ENCODE measurements at places on chromosomes 5 and 9.
A peak's percentile ranks its signal among the peaks of the same experiment; 100 is the strongest.

GRCh38 chr9:16092142-16093091, 539.6 kb downstream of the CCDC171 start:
- DNase-seq: no peak

- DNase-seq: no peak
Observed at GRCh38 chr5:60356745-60357144, 343.2 kb downstream of the DEPDC1B start.

DNA sequence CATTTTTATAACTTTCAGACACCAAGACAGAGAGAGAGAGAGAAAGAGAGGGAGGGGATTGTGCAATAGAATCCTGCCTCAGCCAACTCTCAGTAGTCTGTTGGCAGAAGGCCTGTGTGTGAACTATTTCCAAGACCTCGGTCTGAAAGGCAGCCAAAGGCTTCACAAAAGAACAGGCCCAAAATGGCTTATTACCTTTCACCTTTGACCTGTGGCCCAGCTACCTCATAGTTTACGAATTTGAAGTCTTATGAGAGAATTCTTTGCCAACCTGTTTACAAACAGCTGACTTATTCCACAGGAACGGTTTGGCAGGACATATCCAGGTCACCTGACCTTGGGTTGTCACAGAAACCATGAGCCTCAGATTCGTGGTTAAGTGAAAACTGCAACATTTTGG, 48.6 kb downstream of the NR2F1-AS1 start:
- peak; percentile 86 for DNase-seq

DNA sequence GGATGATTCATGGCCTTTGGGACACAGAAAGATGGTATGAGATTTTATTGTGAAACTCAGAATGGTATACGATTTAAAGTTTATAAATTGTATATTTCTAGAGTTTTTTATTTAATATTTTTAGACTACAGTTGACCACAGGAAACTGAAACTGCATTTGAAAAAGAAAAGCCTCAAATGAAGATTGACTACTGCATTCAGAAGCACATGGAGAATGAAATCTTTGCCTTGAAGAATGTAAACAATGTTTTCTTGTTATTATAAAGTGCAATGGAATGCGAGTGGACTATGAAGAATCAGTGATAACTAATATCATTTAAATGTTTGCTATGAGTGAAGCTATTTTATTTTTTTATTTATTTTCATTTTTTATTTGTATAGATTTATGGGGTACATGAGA, 169.1 kb upstream of the CDH18 start:
- no peak for DNase-seq

DNA sequence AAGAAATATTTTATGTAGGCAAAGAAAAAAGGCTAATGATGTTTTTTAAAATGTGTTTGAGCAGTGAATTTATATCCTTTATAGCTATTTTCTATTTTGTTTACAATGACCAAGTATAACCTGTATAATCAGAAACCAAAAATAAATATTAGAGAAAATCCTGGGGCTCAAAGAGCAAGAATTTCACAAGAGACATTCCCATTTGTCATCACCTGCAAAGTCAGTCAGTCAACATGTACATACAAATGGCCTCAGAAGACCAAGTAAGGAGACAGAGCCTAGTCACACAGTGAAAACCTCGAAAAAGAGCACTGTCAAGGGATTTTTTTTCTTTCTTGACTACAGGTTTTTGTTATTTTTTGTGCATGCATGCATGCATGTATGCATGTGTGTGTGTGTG, 231.4 kb downstream of the GLIS3 start:
- no peak for DNase-seq

DNA sequence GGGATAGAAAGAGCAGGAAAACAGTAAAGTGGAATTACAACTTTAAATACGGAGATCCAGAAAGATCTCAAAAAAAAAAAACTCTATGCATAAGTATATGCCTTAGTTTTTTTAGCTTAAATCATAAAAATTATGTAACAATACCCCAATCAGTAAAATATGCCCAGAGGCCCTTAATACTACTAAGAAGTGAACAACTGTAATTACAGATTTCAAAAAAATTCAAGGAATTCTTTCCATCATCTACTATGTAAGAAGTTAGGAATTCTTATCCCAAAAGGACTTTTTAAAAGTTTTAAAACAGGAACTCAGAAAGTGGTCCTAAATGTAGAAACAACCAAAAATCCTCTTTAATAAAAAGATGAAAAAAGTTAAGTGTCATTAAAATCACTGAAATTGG, 111.3 kb downstream of the SSBP2 start:
- DNase-seq: peak; percentile 65

GRCh38 chr9:70143394-70144130, 99.9 kb downstream of the MAMDC2 start:
- DNase-seq: no peak

GRCh38 chr5:79170661-79171060, 59.1 kb downstream of the BHMT start:
- peak; percentile 23 for DNase-seq

GRCh38 chr9:124291801-124292396, 34.1 kb downstream of the NEK6 start:
- no peak for DNase-seq

DNA sequence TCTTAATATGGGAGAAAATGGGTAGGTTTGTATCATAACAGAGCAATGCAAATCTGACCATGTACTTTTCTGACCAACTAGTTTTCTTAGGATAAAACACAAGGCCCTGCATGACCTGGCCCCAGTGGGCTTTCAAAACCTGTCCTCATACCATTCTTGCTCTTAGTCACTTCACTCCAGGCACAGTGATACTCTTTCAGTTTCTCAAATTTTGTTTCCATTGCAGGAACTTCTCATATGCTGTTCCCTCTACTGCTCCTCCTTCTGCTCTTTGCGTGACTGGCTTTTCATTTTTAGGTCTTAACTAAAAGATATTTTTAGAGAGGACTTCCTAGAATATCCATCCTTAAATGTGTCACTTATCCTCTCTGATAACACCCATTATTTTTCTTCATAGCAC, 112.4 kb downstream of the INIP start:
- DNase-seq: no peak

GRCh38 chr5:19660679-19661078, 327.3 kb downstream of the CDH18 start:
- no peak for DNase-seq

DNA sequence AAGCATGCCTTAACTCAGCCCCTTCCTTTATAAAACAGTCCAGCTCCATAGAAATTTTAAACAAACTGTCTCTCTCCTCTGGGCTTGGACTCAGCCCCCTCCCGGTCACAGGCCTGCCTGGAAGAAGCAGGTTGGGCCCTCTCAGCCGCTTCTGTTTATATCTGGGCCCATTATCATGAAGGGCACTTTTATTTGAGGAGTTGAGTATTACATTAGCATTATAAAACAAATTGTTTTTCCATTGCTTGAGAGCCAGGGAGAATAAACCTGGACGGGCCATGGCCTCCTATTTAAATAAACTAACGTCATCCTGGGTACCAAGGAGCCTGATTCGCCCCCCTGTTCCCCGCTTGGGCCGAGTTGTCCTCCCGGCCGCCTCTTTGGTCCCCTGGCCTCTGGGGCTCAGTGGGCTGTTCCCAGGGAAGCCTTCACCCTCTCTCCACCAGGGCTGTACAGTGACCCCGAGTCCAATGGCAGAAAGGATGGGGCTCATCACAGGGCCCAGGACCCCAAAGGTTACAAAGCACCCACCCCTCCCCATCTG, 13.2 kb downstream of the IRX2 start:
- DNase-seq: no peak

DNA sequence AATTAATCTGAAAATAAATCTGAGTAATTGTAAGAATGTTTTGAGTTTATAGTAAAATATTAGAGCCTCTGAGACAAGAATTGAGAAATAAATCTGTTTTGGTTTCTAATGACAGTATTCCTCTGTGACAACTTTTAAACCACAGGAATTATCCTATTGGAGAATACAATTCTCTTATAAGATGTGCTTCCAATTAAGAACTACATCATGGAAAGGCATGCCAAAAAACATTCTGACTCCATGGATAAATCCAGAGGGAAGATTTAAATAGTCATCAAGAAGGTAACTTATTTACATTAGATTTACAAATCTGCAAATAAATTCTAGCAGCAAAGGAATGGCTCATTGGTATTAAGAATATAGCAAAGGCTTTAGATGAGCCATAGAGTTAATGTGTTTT, 178.3 kb upstream of the ACOT12 start:
- DNase-seq: peak; percentile 37

GRCh38 chr9:79583952-79584654, 12.3 kb downstream of the TLE4 start:
- no peak for DNase-seq

GRCh38 chr5:56829137-56829908, 14.0 kb downstream of the MAP3K1 start:
- DNase-seq: no peak

DNA sequence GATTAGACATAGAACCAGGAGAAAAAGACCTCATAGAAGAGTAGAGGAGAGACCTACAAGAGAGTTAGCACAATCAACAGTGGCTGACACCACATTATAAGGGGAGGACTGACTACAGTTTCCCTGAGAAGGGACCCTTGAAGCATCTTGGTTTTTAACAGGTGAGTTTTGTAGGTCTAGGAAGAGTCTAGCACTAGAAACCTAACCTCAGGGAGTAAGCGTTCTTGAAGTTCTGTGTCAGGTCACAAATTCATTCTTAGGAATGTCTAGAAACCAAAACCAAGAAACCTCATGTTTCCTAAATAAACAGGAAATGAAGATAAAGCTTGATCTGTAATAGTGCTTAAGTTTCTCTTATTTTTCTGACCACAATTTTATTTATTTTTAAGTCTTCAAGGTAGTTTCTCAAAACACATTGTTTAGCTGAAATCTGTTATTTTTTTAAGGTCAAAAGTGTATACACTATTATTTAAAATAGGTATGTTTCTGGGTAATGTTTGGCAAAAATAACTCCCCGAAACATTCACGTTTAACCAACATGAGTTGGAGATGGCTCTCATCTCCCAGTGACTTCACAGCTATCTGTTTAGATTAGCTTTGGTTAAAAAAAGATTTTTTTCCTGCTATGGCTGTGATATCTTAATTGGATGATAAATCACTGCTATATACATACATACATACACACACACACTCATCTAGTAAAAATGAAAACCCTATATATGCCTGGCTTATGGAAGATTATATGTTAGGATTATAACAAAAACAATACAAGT, 37.1 kb downstream of the MAP3K1 start:
- peak; percentile 56 for DNase-seq

Measured in EH (cell line).